ENCODE measurements at places on chromosomes 4 and X.

GRCh38 chrX:14027036-14027435, 2.7 kb downstream of the GEMIN8 start:
- peak; percentile 73 for DNase-seq

DNA sequence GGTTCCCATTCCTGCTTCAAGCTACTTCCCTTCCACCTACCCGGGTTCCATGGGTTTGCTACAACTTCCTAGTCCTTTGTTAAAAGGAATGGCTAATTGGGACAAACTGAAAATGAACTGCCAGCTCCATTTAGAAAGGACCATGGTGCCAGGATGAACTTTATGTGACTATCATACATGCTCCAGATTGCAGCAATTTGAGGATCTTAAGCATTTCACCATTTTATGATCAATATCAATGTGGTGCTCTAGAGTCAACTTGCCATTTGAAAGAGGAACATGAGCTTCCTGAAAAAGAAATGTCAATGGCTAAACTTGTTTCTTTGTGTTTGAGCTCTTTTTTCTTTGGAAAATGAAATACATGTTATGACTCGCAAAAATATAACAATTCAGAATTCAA, 92.7 kb upstream of the IL15 start:
- DNase-seq, result no peak

GRCh38 chr4:3226467-3226866, 22.5 kb upstream of the MSANTD1 start:
- no peak for DNase-seq

GRCh38 chr4:54781756-54782155, 124.0 kb downstream of the KIT start:
- no peak for DNase-seq

- DNase-seq, result peak; percentile 44
Observed at GRCh38 chr4:30103455-30103854, 616.7 kb upstream of the PCDH7 start.

- no peak for DNase-seq
Observed at GRCh38 chrX:112877771-112878173, 37.1 kb upstream of the AMOT start.

- no peak for DNase-seq
Observed at GRCh38 chr4:69649629-69650028, 3.4 kb downstream of the UGT2A1 start.

- DNase-seq, result no peak
Observed at GRCh38 chr4:158621729-158622128, 50.0 kb downstream of the C4orf46 start.

DNA sequence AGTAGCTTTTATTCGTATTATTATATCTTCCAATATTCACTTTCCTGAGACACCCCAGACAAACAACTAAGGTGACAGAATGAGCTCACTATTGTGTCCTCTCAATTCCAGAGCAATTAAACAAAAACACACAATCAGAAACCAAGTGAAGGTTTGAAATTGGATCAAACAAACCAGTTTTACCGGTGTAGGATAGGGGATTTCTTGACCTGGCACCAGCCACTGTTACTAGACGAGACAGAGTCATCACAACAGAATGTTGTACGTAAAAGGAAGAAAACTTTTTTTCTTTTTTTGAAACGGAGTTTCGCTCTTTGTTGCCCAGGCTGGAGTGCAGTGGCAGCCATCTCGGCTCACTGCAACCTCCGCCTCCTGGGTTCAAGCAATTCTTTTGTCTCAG, 43.7 kb downstream of the LDOC1 start:
- DNase-seq, result no peak

- DNase-seq, result no peak
Observed at GRCh38 chr4:147808447-147808846, 76.6 kb downstream of the ARHGAP10 start.

- DNase-seq, result no peak
Observed at GRCh38 chr4:53647547-53647946, 56.3 kb upstream of the LNX1 start.

DNA sequence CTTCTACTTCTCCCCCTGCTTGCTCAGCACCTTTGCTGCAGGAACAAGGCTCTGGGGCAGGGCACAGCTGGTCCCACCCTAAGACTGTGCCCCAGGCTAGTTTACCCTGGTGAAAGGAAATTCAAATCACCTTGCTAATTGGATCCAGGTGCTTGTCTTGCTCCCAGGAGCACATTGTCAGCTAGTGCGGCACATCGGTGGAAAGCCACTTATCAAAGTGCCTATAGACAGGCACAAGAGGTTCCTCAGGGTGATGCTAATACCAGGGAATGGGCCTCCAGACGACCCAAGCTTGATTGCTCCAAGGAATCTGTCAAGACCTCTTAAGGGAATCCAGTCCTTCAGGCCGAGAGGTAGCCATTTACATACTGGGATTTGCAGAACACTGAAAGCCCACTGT, 64.5 kb upstream of the PRPS1 start:
- no peak for DNase-seq

DNA sequence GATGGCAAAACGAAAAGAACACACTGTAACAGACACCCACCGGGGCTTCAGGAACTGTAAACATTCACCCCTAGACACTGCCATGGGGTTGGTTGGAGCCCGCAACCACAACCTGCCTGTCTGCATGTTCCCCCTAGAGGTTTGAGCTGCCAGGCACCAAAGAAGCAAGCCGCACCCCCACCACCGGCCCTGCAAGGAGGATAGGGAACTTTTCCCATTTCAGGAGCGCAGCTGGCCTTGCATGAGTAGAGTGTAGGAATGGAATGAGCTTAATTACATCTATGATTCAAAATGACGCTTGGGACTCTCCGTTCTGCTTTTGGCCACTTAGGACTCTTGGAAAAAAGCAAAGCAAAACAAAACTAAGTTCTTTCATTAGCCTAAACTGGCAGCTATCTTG, 243.6 kb upstream of the CTSO start:
- no peak for DNase-seq

DNA sequence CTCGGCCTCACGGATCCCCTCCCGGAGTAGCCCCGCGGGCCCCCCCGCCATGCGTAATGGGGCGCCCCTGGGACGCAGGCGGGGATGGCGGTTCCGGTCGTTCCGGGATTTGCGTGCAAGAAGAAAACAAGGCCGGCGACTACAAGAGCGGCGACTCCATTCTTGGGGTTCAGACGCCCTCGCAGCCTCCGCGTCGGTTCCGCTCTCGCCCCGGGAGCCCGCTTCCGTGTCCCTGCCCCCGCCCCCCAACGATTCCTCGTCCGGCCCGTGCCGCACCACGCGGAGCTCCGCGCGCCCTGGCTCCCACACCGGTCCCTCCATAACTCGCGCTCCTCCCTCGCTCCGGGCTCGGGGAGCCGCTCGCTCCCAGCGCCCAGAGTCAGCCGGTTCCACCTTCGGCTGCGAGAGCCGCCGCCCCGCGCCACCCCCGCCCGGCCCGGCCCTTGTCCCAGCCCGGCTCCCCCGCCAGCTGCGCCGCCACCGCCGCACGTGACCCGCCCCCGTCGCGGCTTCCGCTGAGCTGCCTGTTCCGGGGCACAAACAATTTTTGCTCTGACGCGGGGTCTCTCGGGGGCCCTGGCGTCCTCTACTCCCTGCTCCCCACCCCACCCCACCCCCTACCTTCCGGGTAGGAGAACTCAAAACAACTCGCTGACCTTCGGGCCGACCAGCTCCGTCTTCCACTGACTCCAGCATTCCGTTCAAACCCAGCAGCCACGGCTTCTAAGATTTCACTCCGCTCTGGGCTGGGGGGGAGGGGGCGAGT, 78.8 kb upstream of the BCOR start:
- DNase-seq, result no peak

DNA sequence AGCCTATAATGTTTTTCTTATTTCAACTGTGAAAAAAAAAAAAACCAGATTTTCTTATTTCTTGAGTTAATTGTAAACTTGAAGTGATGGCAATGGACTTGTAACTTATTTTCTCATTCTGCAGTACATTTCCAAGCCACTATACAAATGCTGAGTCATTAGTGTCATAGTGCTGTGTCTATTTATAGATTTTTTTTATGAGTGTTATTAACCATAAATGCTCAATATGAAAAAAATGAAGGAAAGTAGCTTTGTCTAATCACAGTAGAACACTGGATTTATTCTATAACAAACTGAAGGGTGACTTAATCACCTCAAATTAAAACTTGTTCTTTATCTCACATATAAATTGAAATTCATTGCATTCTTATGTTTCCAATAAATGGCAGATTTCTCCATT, 718.6 kb downstream of the CCSER1 start:
- DNase-seq, result no peak

GRCh38 chr4:141275834-141276233, 55.1 kb downstream of the ZNF330 start:
- peak; percentile 60 for DNase-seq

GRCh38 chrX:117969782-117970181, 146.8 kb downstream of the KLHL13 start:
- no peak for DNase-seq

DNA sequence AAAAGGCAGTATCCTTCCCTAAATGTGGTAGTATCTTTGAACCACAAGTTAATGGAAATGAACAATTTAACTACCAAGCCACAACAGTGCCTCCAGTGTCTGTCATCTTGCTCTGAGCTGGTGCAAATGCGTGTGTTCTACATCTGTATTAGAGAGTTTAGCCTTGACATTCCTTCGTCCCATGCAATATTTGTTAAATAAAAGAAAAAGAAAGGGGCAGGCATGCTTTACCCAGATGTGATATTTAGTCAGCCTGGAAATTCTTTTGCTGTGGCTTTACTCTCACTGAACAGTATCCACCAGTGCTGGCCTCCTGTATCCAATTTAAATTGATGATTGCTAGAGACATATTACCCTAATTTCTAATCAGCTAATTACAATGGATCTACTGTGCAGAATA, 310.5 kb downstream of the CFAP299 start:
- no peak for DNase-seq

DNA sequence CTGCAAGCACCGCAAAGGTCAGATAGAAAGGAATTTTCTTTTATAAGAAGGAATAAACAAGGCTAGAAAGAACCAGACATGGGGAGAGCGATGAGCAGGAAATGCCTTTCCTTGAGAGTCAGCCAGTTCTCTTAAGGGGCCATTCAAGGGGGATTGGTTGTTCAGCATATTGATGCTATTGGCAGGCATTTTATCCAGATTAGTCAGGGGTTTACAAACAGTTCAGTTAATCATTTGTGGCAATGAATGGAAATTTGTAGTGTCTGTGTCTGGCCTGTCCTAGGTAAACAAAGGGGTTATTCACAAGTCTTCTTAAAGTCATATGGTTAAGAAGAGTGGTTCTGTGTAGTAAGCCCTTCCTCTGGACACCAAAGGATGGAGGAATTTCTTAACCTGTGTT, 184.7 kb upstream of the FRMPD4 start:
- DNase-seq, result peak; percentile 86

GRCh38 chr4:113159942-113160545, 110.6 kb downstream of the ANK2 start:
- DNase-seq, result peak; percentile 37

GRCh38 chr4:184214931-184215330, 2.7 kb downstream of the ENPP6 start:
- DNase-seq, result no peak

DNA sequence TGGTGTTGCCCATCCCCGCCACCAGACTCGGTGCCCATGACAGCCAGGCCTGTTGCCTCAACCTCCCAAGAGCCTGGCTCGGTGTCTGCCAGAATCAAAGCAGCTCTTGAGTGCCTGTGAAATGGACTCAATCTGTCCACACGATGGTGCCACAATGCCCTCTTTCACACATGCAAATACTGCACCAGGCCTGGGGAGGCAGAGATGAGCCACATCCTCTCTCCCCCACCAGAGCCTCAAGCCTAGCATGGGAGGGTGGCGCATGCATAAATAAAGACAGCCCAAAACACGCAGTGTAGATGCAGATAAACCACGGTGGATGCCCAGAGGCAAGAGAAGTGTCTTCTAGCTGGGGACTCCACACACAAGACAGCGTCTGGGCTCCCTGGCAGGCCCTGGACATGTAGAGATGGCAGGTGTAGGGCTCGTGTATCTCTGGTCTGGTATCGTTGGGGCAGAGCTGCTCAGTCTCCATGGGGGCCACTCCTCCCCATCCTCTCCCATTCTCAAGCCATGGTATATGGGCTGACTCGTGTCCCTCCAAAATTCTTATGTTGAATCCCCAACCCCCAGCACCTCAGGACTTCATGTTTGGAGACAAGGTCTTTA, 65.6 kb downstream of the JAKMIP1 start:
- no peak for DNase-seq

GRCh38 chr4:155506745-155507144, 130.0 kb upstream of the MAP9 start:
- no peak for DNase-seq

DNA sequence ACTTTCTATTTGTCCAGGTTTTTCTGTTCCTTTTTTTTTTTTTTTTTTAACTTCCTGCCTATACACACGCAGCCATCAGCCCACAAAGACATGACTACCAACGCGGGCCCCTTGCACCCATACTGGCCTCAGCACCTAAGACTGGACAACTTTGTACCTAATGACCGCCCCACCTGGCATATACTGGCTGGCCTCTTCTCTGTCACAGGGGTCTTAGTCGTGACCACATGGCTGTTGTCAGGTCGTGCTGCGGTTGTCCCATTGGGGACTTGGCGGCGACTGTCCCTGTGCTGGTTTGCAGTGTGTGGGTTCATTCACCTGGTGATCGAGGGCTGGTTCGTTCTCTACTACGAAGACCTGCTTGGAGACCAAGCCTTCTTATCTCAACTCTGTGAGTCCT, 2.1 kb downstream of the EBP start:
- DNase-seq, result no peak

DNA sequence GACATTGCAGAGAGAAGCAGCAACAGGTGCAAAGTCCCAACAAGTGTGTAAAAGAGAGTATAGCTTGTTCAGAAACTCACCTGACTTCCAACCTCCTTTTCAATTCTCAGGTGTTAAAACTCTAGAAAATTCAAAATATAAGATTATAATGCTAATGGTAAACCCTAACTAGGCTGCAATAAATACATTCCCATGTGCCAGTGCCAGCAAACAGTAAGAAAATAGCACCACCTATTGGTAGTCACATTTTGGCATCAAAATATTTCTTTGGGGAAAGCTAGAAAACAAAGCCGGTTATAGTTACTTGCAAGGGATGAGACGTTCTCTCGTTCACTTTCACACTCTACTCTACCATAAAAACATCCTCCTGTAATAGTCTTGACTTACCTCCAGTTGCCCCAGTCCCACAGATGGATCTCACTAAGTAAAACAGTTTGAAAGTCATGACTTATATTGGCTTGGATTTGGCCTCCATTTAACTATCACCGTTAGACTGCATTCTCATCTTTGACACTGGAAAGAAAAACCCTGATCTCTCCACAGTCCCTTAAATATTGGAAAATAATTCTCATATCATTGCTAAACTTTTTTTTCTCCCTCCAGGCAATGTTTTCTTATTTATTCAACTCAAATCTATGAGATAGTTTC, 9.6 kb downstream of the BMP3 start:
- peak; percentile 39 for DNase-seq

- DNase-seq, result peak; percentile 39
Observed at GRCh38 chrX:107827852-107828251, 2.2 kb downstream of the MID2 start.

- no peak for DNase-seq
Observed at GRCh38 chr4:1031956-1032795, 20.8 kb downstream of the FGFRL1 start.

GRCh38 chr4:41455206-41455605, 82.8 kb upstream of the LIMCH1 start:
- no peak for DNase-seq

GRCh38 chrX:10974920-10975319, 136.2 kb upstream of the HCCS start:
- no peak for DNase-seq
